ENCODE measurements at places on chromosomes 6 and 20.

GRCh38 chr6:62980093-62980492 lies 231.2 kb upstream of the FKBP1C start:
- DNase-seq = no peak

DNA sequence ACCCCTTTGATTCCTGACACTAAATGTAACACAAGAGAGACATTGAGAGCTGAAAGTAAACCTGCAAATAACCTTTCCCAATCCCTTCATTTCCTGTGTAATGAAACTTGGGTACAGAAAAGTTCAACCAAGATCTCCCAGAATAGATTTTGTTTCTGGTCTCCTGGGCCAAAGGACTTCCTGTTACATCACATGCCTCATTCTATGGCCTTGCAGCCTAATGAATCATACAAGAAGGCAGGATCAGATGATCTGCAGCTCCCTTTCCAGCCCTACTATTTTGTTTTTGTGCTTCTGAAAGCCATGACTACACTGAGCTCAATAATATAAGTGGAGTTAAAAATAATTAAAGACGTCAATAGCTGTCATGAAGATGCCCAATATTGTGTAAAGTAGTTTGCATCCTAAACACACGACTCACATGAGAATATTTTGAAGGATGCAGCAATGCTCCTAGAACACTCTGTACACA lies 73.4 kb upstream of the NOX3 start:
- no peak for DNase-seq

DNA sequence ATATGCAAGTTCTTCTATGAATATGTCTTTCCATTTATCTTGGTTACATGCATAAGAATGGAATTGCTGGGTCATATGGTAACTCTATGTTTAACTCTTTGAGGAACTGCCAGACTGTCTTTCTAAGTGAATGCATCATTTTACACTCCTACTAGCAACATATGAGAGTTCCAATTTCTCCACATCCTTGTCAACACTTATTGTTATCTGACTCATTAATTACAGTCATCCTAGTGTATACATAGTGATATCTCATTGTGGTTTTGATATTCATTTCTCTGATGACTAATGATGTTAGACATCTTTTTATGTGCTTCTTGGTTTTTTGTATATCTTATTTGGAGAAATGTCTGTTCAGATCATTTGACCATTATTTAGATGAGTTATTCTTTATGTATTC lies 96.7 kb upstream of the LAMP5 start:
- DNase-seq = no peak

GRCh38 chr6:122007339-122007738 lies 392.1 kb upstream of the HSF2 start:
- no peak for DNase-seq

GRCh38 chr20:53833333-53834061 lies 236.9 kb downstream of the BCAS1 start:
- DNase-seq = no peak

GRCh38 chr6:128179876-128180438 lies 279.1 kb upstream of the THEMIS start:
- no peak for DNase-seq

DNA sequence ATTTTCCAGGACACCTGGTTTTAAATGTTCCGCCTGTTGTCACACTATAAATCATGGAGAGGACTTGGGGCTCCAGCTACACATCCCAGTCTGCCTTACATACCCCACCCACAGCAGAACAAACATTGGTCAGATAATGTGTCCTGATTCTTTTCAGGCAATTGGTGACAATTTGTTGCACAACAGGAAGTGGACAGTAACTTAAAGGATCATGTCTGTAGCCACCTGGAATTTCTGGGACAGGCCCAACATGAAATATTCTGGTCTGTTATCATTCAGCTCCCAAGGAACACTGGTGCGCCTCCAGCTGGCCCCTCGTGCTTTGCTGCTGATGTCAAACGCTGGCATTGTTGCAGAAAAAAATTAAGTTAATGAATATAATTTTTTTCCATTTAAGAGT lies 117.2 kb downstream of the SOBP start:
- no peak for DNase-seq

GRCh38 chr20:59131551-59132285 lies 31.9 kb upstream of the ZNF831 start:
- no peak for DNase-seq

- peak; percentile 26 for DNase-seq
Observed at GRCh38 chr20:12177657-12178293, 260.1 kb downstream of the BTBD3 start.

DNA sequence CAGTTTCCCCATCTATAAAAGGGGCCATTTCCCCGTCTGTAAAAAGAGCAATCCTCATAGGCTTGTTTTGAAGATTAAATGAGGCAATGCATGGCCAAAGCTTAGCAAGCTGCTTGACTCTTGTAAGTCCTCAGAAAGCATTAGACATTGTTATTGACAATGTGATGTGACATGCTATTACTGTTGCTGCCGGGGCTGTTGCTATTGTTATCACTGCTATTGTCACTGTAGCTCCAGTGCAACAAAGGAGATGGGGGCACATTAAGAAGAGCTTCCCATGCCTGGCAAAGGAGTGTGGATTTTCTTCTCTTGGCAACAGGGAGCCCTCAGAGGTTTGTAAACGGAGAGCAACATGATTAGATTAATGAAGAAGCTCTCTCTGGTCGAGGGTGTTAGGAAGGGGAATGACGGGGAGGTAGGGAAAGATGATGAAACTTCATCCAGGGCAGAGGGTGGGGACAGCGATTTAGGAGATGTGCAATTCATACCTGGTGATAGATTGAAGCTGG lies 33.1 kb upstream of the FAM83D start:
- no peak for DNase-seq

GRCh38 chr20:55205665-55206064 lies 730.3 kb downstream of the DOK5 start:
- DNase-seq = no peak

DNA sequence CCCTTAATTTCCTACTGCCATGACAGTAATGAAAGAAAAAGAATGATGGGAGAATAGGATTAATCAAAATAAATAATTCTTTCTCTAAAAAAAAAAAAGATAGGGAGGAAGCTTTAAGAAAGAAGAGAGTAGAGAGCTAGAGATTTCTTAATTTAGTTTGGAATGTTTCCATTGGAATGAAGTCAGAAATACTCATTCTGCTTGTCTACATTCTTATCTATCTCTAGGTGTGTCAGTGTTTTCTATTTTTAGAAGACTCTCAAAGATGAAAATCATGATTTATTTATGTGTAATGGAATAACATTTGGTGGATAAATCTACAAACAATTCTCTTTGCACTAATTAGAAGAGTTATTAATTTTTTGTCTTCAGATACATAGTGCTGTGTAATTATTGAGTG lies 38.0 kb upstream of the HIVEP1 start:
- DNase-seq = no peak

DNA sequence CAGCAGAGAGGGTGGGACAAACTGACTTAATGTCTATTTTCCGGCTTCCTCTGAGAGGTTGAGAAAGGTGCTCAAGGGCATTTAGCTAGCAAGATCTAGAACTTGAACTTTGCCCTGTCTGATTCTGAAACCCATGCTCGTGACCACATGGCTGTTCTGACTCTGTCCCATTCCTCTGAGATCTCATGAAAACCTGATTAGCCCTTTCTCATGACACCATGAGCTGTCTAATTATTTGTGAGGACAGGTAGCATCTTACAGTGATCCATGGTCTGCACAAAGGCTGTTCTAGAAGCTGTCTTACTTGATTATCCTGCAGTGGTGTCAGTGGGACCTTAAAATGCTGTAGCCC lies 89.6 kb upstream of the TOX2 start:
- no peak for DNase-seq

DNA sequence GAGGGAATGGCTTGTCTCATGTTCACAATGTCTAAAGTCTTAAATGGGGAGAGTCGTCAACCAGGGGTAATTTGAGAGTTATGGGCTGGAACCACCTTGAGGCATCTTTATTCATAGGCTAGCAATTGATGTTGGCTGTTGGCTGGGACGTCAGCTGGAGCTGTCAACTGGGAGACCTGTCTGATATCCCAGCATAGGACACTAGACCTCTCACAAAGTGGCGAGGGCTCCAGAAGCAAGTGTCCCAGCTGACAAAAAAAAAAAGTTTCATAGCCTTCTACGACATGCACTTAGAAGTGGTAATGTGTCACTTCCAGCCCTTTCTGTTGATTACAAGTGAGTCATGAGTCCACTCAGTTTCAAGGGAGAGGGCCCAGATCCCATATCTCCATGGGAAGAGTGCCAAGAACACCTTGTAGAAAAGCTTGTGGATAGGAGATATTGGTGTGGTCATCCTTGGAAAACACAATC lies 278.0 kb downstream of the ESR1 start:
- DNase-seq = no peak

- no peak for DNase-seq
Observed at GRCh38 chr6:8391934-8392333, 43.4 kb downstream of the SLC35B3 start.

DNA sequence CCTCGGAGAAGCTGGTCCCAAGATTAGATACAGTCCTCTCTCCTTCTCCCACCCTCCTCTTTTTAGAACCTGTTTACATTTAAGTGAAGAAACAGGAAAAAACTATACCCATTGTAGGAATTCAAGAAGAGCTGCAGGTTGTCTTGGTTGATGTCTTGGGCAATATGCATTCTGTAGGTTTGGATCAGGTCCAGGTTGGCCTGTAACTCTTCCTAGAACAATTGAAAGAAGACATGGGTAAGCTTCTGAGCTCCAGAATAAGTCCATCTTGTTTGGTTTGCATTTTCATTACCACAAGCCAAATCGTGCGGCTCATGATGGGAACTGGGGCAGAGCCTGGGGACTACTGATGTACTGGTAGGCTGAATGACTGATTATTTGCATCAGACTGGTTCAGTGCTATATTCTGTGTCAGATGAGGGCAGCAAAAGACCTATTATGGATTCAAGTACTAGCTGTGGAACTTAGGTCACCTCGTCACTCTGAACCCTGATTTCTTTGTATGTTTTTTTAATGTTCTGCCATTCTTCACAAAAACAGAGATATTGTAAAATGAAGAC lies 20.3 kb upstream of the SLA2 start:
- DNase-seq = peak; percentile 78

DNA sequence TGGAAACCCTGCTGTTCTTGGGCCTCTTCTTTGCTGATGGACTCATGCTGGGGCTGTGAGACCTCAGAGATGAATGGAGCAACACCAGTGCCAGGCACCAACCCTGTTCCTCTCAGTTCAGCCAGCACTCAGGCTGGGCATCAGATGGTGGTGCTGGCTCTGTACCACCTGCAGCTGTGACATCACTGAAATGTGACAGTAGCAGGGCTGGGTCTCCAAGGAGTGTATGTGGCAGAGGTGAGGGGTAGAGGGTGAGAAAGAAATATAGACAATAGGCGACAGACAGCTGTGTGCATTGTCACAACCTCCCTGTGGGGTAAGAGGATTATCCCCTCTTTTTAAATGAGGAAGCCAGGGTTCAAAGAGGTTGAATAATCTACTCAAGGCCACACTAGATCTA lies at the start of gene TP53TG5:
TP53TG5 (minus strand) TSS at position 135 of the 400 bp plus-strand sequence; CDS start at position 46, 89 bp downstream.
- no peak for DNase-seq

- no peak for DNase-seq
Observed at GRCh38 chr6:46876126-46876525, 45.6 kb downstream of the ADGRF5 start.

GRCh38 chr20:11200423-11200822 lies 526.6 kb upstream of the JAG1 start:
- no peak for DNase-seq

DNA sequence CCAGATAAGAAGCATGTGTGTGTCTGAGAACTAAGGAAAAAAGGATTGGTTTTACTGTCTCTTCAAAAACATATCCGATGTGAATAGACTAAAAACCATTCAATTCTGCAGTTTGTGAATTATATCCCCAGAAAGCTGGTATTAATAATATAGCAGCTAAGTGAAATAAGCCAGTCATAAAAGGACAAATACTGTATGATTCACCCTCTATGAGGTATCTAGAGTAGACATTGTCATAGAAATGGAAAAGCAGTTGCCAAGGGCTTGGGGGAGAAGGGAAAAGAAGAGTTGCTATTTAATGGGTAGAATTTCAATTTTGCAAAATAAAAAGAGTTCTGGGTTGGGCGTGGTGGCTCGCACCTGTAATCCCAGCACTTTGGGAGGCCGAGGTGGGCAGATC lies 137.5 kb downstream of the ATXN1 start:
- DNase-seq = no peak

GRCh38 chr6:22254886-22255285 lies 42.0 kb downstream of the PRL start:
- no peak for DNase-seq

DNA sequence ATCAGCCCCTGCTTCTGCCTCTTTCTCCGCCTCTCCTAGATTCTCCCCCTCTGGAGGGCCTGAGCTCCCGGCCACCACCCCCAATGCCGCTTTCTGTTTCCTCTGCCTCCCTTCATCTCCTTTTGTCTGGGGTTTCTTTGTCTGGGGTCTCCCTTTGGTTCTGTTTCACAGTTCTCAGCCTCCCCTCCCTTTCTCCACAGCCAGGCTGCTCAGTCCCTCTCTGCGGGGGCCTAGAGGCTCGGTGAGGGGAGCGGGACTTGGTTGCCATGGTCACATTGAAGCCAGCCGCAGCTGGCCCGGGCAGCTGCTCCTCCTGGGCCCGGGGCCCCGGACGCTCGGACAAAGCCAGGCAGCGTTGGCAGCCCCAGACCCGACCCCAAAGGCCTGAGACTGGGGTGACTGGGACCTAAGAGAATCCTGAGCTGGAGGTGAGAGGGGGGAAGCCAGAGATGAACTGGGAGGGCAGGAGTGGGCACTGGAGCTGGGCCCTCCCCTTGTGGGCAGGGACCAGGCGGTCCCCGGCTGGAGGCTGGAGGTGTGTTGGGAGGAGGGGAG lies 3.5 kb upstream of the DDR1 start:
- DNase-seq = no peak

DNA sequence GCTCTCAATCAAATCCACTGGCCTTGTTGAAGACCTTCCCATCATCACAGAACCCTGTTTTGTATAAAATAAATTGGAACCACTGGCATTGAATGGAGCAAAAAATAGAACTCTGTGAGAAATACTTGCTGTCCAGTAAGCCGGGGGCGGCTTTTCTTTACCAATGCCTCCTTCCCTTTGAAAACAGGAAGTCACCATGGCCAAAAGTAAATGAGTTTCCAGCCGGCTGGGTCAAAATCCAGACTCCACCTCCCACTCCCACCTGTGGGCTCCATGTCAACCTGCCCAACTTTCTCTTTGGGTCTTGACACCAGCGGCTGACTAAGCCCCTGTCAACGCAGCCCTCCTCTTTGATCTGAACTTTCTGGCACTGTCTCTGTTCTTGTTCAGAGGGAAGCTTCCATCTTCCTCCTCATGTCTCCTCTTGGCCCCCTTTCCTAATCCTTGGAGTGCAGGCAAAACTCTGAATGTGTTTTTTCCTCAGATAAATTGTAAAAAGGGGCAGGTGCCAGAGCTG lies 95.2 kb downstream of the TFAP2C start:
- no peak for DNase-seq

GRCh38 chr6:42389736-42390135 lies 62.0 kb downstream of the TRERF1 start:
- no peak for DNase-seq

Measured in NCI-H526 treated with DMSO at 0.1 percent for 48 hours (cell line).